ENCODE measurements at places on chromosomes 2 and 18. TPM values are rescaled to one million over a fixed set of nuclear protein-coding genes. Genes with fewer than 3 reads are reported as not detected.

Gene TMEM178A
- 0.32 TPM for total RNA-seq

Gene UPP2
- not detected for total RNA-seq

Gene LRRFIP1
- 254 TPM for total RNA-seq

Gene GNLY
- total RNA-seq, result 21.9 TPM

Gene TEKT4
- total RNA-seq, result not detected

Gene CNGA3
- not detected for total RNA-seq

All from activated T-helper 2 cell treated with anti-CD3 and anti-CD28 coated beads, Interferon-gamma antibody, Interleukin-2, Interleukin-4, amounts not matched to agents 10 μg/mL and 5 μg/mL and 100 μg/mL, durations not matched to agents 14 hours and 24 hours and 36 hours (primary cell).